ENCODE measurements at places on chromosomes 3 and 15.
A peak's percentile ranks its signal among the peaks of the same experiment; 100 is the strongest.

DNA sequence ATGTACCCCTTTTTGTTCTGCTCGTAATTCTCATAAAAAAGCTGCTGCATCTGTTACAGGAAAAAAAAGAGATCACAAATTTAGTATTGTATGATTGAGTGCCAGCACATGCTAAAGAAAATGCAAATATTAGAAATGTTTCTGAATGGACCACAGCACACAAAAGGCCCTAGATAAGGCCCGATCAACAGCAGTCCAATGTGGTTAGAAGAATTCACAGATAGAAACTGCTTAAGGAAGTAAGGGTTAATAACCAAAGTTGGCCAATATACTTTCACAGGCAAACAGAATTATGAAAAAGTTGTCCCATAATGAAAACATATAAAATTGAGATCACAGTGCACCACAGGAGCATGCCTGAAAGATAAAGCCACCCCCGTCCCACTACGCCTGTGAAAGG is 72.9 kb downstream of the CHSY1 start:
- no peak for DNase-seq

DNA sequence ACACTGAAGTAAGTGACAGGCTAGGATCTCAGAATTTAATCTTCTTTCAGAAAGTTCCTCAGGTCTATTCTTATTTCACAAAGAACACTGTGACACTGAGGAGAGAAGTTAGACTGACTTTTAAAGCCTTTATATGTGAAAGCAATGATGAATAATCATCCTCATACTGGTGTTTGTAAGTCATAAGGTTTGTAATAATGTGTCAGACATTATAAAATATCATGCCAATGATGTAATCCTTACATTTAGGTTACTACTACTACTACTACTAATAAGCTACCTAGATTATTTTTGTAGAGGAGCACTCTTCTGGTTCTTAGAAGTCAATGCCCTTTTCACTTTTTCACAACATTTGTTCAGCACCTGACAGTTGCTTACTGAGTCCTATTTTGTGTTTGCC is 33.4 kb downstream of the FANCD2OS start:
- DNase-seq, result no peak

DNA sequence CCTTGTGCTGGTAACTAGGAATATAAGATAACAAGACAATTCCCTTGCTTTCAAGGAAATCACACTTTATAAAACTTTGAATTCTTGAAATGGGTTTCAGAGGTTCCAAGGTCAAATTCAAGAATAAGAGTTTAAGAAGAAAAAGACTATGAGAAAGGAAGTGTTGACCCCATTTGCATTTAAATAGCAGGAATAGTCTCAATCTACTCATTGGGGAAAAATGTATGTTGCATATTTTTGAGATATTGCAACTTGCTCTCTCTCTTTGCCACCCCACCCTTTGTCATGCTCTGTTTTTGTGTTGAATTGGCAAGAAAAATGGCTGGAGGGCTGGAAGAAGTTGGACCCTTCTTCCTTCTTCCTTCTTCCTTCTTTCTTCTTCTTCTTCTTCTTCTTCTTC is 699.2 kb downstream of the TUSC7 start:
- DNase-seq, result no peak

- peak; percentile 76 for DNase-seq
Measured at GRCh38 chr3:71657831-71658530, 67.2 kb downstream of the EIF4E3 start.

DNA sequence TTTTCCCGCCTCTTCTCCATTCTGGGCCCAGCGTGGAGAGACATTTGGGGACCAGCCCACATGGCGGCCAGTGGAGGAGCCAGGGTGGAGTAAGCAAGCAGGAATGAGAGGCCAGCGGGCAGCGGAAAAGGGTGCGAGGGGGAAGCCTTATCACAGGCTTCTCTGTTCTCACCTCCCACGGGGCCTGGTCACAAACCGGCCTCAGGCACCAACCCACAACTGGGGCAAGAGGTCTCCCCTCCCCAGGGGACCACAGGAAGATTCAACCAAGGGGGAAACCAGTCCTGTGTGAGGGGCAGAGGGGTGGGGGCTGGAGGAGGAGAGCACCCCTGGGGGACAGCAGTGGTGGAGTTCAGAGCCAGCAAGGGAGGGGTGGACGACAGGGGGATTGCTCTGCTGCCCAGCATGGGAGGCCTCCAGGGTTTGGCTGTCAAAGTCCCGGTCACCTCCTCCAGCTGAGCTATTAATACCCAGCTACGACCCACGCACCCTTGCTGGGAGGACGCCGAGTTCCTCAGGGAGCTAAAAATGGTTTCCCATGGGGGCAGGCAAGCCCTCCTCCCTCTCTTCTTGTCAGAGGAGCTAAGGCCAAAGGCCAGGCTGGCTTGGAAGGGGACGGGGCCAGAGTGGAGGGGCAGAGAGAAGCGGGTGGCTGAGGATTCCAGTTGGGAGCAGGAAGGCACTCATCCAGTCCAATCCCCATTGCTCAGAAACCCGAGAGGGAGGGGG is 23.8 kb upstream of the RPL29 start:
- no peak for DNase-seq

GRCh38 chr3:111610612-111611054 is 15.5 kb upstream of the ZBED2 start:
- no peak for DNase-seq

DNA sequence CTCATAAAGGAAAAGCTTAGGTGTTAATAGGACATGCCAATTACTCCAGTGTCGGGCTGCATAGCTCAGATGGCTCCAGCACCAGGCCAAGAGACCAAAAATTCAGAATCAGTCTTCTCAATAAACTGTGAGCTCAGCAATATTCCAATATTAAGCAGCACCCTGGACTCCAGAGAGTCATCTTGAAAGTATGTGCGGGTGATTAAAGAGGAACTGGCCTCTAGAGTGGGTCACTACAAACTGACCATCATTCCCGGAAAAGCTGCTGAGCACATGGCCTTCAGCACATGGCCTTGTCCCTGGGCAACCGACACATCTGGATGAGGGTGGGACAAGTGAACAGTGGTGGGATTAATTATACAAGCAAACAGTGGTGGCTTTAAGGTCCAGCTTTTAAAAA is 59.0 kb downstream of the MAGI1 start:
- DNase-seq, result no peak

- no peak for DNase-seq
Measured at GRCh38 chr3:32603064-32603463, 32.4 kb upstream of the DYNC1LI1 start.

- no peak for DNase-seq
Measured at GRCh38 chr15:101810456-101810855, 1.5 kb upstream of the OR4F15 start.

GRCh38 chr15:77266708-77267386 is 153.1 kb downstream of the PEAK1 start:
- no peak for DNase-seq

GRCh38 chr3:107132674-107133073 is 244.6 kb upstream of the CCDC54 start:
- DNase-seq, result no peak

DNA sequence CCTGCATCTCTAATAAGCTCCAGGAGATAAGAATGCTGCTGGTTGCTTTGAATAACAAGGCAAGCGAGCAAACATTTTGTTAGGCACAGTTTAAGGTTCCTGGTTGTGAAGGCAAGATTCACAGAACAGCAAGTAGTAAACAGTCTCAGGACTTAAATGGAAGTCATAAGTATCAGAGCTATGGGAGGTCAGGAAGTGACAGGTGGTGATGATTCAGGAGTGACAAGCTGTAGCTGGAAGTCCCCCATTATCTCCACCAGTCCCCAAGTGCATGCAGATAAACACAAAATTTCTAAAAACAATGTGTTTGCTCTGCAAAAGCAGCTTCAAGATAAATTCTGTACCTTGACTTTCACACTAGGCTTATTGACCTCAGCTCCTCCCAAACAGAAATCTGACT is 3.3 kb downstream of the FETUB start:
- DNase-seq, result no peak

DNA sequence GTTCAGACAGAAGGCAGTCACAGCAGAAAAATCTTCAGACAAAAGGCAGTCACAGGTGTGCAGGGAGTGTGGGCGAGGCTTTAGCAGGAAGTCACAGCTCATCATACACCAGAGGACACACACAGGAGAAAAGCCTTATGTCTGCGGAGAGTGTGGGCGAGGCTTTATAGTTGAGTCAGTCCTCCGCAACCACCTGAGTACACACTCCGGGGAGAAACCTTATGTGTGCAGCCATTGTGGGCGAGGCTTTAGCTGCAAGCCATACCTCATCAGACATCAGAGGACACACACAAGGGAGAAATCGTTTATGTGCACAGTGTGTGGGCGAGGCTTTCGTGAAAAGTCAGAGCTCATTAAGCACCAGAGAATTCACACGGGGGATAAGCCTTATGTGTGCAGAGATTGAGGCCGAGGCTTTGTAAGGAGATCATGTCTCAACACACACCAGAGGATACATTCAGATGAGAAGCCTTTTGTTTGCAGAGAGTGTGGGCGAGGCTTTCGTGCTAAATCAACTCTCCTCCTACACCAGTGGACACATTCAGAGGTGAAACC is 27.6 kb downstream of the ZNF589 start:
- peak; percentile 59 for DNase-seq

DNA sequence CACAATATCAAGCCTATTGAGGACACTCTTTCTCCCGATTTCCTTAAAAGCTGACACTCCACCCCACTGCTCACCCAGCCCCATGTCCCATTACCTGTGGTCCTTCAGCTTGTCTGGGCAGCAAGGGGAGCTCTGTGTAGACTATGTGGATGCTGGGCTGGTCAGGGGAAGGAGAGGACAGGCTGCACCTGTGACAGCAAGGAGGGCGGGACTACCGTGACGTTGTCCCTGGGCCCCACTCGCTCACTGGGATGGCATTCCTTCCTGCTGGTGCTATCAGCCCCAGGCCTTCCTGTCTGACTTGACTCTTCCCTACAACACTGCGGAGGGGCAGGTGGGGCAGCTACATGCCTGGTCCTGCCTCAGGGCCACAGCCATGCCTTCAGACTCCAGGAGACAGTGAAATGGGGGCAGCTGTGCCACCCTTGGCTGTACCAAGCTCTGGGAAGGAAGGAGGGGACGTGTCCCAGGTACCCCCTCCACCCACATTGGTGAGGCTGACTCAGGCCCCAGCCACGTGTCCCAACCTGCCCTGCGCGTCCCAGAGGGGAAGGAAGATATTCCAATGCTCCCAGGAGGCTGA is at the start of gene TMEM40:
Gene TMEM40 (minus strand): TSS at position 163 of the 583 bp plus-strand sequence. CDS start 9,427 bp downstream, outside the sequence.
- DNase-seq, result peak; percentile 93

- DNase-seq, result no peak
Measured at GRCh38 chr15:82643992-82644391, 3.2 kb downstream of the CPEB1 start.

GRCh38 chr3:187628169-187628568 is 42.0 kb downstream of the SST start:
- DNase-seq, result peak; percentile 9

GRCh38 chr3:55127565-55127964 is 199.7 kb upstream of the LRTM1 start:
- no peak for DNase-seq

GRCh38 chr3:150653110-150653561 is 50.0 kb downstream of the SELENOT start:
- DNase-seq, result no peak

DNA sequence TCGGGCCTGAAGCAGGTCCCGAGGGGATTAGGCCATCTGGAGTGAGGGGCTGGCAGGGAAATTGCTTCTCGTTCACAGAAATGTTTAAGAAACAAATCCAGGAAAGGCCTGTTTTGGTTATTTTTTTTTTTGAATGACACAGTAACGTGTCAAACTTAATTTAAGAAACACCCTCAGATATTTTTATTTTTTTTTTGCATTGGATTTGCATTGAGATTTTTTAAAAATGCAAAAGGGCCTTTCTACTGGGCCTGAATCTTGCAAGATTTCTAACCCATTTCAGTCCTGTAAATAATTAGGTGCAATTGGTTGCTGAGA is 25.0 kb upstream of the KLF13 start:
- DNase-seq, result no peak

- DNase-seq, result no peak
Measured at GRCh38 chr3:129934234-129935123, 40.0 kb upstream of the TRH start.

- no peak for DNase-seq
Measured at GRCh38 chr15:74816624-74817369, 4.2 kb downstream of the LMAN1L start.

DNA sequence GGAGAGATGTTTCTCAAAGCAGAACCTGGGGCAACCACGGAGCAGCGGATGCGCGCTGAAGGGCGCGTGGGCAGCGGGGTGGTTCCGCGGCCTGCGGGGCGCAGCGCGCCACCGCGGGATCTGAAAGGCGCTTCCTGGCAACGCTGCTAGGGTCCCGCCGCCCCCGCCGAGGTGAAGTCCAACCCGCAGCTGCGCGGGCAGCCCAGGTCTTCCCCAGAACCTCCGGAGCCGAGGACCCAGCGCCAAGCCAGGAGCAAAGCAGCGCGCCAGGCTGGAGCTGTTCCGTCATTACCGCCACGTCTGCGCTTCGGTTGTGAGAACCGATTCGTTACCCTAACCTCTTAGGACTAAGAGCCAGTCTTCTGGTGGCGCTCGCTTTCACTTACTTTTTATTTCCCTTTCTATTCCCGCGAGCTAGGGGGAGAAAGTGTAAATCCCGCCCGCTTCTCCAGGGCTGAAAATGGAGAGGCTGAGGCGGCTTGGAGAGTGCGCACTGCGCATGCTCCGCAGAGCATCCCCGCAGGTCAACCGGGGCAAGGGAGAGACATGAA is 3.2 kb upstream of the GABRG3 start:
- no peak for DNase-seq

GRCh38 chr15:80615783-80616391 is 79.2 kb upstream of the ABHD17C start:
- no peak for DNase-seq

DNA sequence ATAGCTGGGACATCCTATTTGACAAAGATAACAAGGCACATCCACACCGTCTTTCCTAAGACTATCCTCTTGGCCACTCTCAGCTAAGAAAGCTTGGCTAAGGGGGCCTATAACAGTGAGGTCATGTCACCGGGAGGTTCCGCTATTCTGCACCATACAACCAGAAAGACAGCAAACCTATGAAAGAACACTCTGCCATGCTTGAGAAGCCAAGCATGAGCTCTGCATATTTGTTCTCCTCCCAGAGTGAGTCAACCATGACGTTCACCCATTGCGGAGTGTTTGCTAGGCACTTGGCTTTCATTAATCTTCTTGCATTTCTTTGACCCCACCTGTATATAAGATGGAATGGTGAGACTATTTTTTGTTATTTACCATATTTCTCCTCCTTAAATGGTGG is 141.2 kb downstream of the GMNC start:
- DNase-seq, result no peak

DNA sequence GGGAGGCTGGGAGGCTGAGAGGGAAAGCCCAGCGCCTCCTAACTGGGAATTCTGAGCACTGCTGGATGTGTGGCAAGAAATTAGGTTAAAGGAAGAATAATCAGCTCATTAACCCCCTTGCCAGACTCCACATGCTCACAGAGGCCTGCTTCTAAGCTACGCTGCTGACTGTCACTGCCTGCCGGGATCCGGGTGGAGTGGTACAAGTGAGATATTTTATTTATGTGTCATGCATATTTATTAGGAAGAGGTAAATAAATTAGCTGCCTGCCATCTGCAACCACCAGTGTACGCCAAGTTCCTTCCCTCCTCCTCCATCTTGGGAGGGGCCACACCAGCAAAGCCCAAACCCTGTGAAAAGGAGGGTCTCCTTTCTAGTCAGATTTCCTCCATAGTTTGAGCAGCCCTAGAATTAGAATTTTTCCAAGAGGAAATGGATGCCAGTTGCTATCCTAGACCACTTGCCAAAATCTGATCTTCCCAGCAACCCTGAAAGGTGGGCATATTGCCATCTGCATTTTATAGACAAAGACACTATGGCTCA is 43.5 kb upstream of the GRIP2 start:
- no peak for DNase-seq

Measured in T47D (cell line).